ENCODE measurements at places on chromosomes 7 and 10. TPM values are rescaled to one million over a fixed set of nuclear protein-coding genes. Genes with fewer than 3 reads are reported as not detected.

DNA sequence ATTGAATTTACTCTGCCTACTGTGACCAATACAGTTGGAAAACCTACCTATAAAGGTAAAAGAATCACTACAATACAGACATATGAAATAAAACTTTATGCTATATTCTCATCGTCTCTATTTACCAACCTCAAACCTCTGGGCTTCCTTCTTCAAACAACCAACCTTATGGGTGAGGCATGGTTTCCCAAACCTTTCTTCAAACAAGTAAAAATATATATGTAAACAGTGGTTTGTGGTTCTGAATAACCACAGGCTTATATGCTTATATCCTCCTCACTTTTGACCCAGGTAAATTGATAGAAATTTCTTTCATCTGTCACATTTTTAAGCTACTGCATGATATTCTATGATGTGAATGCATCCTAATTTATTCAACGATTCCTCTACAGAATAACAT, 103.6 kb downstream of the ITGB1 start:
- DNase-seq = no peak
- no peaks in the 10 kb centered on the region for H3K27me3 ChIP-seq
- no peak overlapping the region for H3K27ac ChIP-seq
- H3K4me3 ChIP-seq = no peak overlapping the region
- H3K36me3 ChIP-seq = peaks cover 3% of the 10 kb centered on the region

DNA sequence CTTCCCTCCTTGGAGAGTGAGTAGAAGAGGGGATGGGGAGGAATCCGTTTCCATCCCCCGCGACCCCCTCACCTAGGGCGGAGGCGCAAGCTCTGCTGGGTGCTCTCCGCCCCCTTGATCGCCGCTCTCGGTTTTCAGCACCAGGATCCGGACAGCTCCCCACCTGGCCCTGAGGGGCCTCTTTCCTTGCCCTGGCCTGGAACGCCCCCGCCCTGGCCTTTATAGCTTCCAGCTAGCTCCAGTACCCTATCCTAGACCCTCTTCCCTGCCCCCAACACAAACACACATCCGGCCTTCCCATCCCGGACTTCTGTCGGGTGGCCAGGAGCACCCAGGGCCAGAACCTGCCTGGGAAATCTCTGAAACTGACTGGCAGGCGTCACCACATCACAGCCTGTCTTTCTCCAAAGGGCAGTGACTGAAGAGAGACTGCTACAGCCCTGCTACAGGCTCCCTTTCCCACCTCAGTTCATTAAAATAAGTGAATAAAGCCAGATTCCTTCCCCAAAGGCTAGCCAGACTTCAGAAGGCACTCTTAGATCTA, 72.3 kb upstream of the LEP start:
- peaks cover 9% of the 10 kb centered on the region for H3K4me1 ChIP-seq
- no peaks in the 10 kb centered on the region for H3K36me3 ChIP-seq
- peak overlapping the region; percentile 57 for H3K4me3 ChIP-seq
- DNase-seq = no peak
- H3K27me3 ChIP-seq = peaks cover 48% of the 10 kb centered on the region
- no peak overlapping the region for H3K27ac ChIP-seq

The ICA1 gene
- 4.6 TPM for total RNA-seq

DNA sequence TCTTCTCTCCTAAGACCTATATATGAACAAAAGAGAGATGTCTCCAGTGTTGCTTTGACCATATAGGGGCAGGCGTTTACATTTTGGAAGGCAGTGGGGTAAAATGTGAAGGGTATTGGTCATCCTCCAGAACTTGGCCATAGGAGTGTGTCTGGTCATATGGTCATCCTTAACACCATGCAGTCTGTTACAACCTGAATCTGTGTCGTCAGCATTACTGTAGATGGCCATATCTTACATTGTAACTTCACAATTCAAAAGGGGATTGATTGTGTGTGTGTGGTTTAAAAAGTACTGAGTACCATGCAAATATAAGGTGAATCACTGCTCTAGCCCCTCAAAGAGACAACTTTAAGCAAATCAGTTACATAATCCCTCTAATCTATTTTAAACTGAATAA, 311.7 kb downstream of the BICC1 start:
- no peak overlapping the region for H3K4me3 ChIP-seq
- no peaks in the 10 kb centered on the region for H3K36me3 ChIP-seq
- H3K27me3 ChIP-seq = no peaks in the 10 kb centered on the region
- no peaks in the 10 kb centered on the region for H3K4me1 ChIP-seq

GRCh38 chr7:77667459-77668086, 28.7 kb upstream of the RSBN1L start:
- no peaks in the 10 kb centered on the region for H3K36me3 ChIP-seq
- H3K4me3 ChIP-seq = no peak overlapping the region
- no peak for DNase-seq
- no peaks in the 10 kb centered on the region for H3K27me3 ChIP-seq
- H3K4me1 ChIP-seq = no peaks in the 10 kb centered on the region

The MLXIPL gene
- total RNA-seq = 0.14 TPM

The ABCC2 gene
- 1.3 TPM for total RNA-seq

DNA sequence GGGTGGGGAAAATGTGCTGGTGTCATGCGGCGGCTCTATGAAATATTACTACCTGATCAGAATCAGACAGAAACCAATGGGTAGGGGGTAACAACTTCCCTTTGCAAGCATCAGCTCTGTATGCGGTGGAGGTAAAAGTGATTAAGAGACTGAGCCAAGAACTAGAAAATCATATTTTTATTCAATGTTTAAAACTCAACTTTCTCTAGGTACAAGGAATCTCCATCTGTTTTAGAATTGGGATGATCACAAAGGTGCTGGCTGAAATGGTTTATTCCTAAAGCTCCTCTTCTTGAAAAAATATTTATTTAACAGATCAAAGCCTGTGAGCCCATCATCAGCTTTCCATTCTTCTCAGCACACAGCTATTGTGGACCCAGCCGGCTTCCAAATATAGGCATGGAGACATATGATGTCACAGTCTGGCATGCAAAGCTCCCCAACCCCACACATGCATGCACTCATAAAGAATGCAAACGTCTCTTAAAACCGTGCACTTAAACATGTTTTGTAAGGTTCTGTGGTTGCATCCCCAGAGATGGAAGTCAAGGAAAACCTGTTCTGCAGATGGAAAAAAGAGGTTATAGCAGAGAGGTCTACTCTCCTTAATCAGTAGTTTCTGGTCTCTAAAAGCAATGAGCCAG, 126.0 kb downstream of the SKIDA1 start:
- H3K27me3 ChIP-seq = no peaks in the 10 kb centered on the region
- no peak for DNase-seq
- no peak overlapping the region for H3K4me3 ChIP-seq
- no peaks in the 10 kb centered on the region for H3K36me3 ChIP-seq

The ODAD2 gene
- total RNA-seq = not detected

- peak overlapping the region; percentile 47 for H3K27ac ChIP-seq
- peak overlapping the region; percentile 94 for H3K4me3 ChIP-seq
- peak; percentile 18 for DNase-seq
- peaks cover 9% of the 10 kb centered on the region for H3K36me3 ChIP-seq
Observed at GRCh38 chr10:13161857-13162271, 506 bp downstream of the MCM10 start.

DNA sequence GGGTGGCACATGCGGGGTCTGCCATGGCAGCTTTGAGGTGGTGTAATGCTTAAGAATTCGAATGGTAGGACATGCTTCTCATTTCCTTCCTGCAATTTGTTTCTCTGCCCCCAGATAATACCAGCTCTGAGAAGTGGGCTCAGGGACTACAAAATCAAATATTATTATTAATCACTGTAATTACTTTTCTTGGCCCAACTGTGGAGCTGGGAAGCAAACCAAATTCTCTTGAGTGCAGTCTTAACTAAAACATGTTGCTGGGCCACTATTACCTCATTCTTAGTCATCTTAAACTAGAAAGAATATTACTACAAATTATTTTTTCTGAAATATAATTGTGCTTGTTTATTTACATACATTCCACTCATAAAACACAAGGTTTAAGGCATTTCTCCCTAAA, 566.7 kb upstream of the NRP1 start:
- no peak for DNase-seq
- peaks cover 16% of the 10 kb centered on the region for H3K27me3 ChIP-seq
- no peak overlapping the region for H3K27ac ChIP-seq

- peaks cover 20% of the 10 kb centered on the region for H3K27me3 ChIP-seq
- peaks cover 12% of the 10 kb centered on the region for H3K4me1 ChIP-seq
- peak; percentile 39 for DNase-seq
Observed at GRCh38 chr10:114925587-114926586, 12.1 kb upstream of the TRUB1 start.

The RARRES2 gene
- total RNA-seq = not detected

DNA sequence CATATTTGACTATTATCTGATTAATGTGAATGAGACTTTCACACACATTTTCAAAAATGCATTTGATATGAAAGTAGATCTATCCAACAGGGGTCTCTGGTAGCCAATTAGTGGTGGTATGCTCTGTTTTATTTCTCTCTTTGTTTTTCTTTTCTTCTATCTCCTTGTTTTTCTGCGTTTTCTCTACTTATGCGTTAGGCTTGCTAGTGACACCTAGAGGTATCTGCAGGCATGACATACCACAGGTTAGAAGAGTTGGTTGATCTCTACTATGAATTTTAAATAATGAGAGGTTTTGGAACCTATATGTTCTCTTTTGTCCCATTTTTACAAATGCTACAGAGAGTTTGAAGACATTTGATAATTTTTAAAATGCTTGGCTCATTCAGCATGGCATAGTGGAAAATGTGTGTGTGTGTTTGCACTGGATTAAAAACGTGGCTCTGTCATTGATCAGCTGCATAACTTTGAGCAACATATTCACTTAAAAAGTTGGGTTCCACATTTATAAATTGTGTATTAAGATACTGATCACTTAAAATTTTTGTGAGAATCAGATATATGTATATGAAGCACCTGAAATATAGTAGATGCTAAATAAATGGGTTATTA, 28.1 kb upstream of the PLXDC2 start:
- no peak overlapping the region for H3K27ac ChIP-seq
- H3K27me3 ChIP-seq = no peaks in the 10 kb centered on the region
- no peaks in the 10 kb centered on the region for H3K36me3 ChIP-seq
- H3K4me1 ChIP-seq = peaks cover 4% of the 10 kb centered on the region
- DNase-seq = peak; percentile 2
- H3K4me3 ChIP-seq = no peak overlapping the region

The ASAH2 gene
- total RNA-seq = 0.60 TPM

DNA sequence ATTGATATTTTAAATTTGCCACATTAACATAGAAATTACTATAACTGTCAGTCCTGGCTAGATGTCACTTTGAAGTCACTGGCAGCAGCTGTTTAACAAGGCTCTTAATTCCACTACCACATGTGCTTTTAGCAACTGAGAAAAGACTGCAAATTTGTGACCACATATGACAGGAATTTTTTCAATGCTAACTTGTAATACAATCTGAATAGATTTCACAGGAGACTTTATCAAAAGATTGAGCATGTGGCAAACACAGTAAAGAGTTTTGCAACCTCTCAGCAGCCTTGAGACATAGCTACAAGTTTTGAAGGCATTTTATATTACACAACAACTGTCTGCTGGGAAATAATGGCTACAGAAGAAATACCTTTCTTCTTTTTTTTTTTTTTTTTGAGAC, 73.0 kb downstream of the MICU1 start:
- no peak for DNase-seq
- no peaks in the 10 kb centered on the region for H3K27me3 ChIP-seq
- H3K27ac ChIP-seq = peak overlapping the region; percentile 65

GRCh38 chr7:129903935-129904334, 48.8 kb downstream of the UBE2H start:
- no peak overlapping the region for H3K27ac ChIP-seq
- H3K4me3 ChIP-seq = no peak overlapping the region
- peaks cover 14% of the 10 kb centered on the region for H3K36me3 ChIP-seq
- H3K4me1 ChIP-seq = peaks cover 78% of the 10 kb centered on the region
- DNase-seq = no peak

DNA sequence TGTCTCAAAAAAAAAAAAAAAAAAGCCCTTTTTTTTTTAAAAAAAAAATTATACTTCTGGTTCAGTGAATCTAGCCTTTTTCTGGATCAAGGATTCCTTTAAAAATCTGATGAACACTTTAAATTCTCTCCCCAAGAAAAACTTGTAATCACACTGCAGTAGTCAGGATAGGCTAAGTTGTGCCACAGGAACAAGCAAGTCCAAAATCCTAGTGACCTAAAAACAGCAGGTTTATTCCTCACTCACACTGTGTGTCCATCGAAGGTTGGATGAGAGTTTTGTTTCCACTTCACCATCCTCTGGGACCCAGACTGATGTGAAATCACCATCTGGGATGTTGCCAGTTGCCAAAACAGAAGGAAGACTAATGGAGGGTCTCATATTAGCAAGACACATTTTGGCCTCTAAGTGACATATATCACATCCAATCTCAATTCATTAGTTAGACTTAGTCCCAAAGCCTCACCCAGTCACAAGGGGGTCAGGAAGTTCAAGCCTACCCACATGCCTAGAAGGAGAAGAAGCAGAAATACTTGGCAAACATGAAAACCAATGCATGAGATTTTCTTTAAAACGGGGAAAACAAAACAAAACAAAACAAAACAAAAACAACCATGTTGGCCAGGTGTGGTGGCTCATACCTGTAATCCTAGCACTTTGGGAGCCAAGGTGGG, 32.7 kb downstream of the CYP17A1 start:
- no peak overlapping the region for H3K4me3 ChIP-seq
- DNase-seq = no peak
- H3K4me1 ChIP-seq = peaks cover 30% of the 10 kb centered on the region
- H3K27ac ChIP-seq = peak overlapping the region; percentile 85

DNA sequence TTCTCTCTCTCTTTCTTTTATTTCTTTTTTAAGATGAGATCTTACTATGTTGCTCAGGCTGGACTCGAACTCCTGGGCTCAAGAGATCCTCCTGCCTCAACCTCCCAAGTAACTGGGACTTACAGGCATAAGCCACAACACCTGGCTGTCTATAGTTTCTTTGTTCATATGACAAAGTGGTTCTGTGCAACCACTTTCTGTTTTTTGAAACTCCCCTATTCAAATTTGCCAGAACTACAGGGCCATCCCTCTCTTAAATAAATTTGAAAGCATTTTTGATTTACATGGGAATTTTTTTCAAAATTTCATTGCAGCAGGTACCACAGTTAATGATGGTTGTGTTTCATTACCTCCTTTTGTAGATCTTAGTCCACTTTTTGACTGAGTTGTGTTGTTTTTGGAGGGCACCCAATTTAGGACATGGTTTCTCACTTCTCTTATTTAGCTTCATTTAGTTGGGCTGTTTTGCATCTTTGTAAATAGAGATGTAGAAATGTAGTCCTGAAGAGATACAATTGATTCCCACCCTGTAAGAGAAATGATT, 119.2 kb downstream of the LRRC4 start:
- no peak overlapping the region for H3K27ac ChIP-seq
- DNase-seq = no peak
- no peaks in the 10 kb centered on the region for H3K27me3 ChIP-seq
- H3K36me3 ChIP-seq = peaks cover 1% of the 10 kb centered on the region
- no peak overlapping the region for H3K4me3 ChIP-seq

The PON1 gene
- 0.65 TPM for total RNA-seq

GRCh38 chr7:51366930-51367613, 50.5 kb upstream of the COBL start:
- no peaks in the 10 kb centered on the region for H3K4me1 ChIP-seq
- no peaks in the 10 kb centered on the region for H3K27me3 ChIP-seq

- no peaks in the 10 kb centered on the region for H3K27me3 ChIP-seq
- H3K4me1 ChIP-seq = peaks cover 11% of the 10 kb centered on the region
- peaks cover 22% of the 10 kb centered on the region for H3K36me3 ChIP-seq
Observed at GRCh38 chr7:103113164-103113563, 35.7 kb downstream of the NAPEPLD start.

The STEAP1B gene
- total RNA-seq = 0.39 TPM
